Inflammatory macrophage (primary cell): ENCODE measurements at places on chromosomes 12 and 14.

DNA sequence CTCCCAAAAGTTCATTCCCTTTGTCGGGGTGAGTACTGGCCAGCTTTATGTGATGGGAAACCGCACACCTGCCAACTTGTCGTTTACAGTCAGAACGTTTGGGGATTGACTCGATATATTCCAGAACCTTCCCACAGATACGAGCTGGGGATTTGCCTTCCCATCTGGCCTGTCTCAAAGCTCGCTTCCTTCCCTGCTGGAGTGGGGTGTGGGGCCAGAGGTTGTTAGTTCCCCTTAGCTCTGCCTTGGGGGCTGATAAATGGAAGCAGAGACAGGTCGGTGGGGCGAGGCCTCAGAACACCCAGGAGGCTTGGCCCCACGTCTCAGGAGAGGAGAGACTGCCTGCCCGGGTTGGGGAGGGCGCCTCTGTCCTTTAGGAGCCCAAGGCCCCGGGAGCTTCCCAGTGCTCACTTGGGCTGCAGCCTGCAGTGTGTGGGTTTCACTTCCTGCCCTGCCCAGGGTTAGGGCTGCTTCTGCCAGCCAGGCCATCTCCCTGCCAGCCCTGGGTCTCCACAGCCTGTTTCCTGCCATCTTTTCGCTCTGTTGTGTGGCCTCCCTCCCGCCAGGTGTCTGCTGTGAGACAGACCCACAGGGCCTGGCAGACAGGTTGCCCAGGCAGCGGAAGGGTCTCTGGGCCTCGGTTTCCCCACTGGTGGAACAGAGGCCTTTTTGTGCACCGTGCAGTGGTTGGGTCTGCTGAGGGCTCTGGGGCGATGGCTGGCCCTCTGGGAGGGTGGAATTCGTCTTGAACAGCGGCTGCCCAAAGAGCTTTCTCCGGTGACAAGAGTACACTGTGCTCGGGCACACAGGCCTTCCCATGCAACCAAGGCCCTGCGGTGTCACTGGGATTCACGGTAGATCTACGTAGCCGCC, 8.1 kb upstream of the TEX22 start:
- peak; percentile 68 for DNase-seq

DNA sequence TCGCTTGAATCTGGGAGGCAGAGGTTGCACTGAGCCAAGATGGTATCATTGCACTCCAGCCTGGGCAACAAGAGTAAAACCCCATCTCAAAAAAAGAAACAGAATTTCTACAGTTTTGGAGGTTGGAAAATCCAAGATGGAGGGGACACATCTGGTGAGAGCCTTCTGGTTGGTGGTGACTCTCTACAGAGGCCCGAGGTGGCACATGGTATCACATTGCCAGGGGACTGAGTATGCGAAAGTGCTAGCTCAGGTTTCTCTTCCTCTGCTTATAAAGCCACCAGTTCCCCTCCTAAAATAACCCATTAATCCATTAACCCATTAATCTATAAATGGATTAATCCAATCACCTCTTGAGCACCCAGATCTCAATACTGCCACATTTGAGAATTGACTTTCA, 70.8 kb upstream of the DACT1 start:
- DNase-seq, result no peak

DNA sequence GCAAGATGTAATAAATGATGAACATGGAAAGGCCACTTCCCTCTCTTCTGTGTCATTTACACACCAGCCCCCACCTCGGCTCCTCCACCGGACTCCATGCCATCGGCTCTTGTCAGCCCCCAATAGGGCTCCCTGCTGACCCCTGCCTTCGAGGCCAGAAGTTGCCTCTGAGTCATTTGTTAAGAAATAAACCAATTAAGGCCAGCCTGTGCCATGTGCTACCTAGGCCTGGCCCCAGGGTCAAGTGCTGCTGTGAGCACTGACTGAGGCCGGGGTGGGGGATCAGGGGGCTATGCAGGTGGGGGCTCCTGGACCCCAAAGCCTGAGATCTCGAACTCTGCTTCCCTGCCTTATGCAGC, 53.2 kb downstream of the TESC start:
- peak; percentile 60 for DNase-seq

GRCh38 chr14:59739794-59740193, 130.8 kb downstream of the RTN1 start:
- peak; percentile 77 for DNase-seq

DNA sequence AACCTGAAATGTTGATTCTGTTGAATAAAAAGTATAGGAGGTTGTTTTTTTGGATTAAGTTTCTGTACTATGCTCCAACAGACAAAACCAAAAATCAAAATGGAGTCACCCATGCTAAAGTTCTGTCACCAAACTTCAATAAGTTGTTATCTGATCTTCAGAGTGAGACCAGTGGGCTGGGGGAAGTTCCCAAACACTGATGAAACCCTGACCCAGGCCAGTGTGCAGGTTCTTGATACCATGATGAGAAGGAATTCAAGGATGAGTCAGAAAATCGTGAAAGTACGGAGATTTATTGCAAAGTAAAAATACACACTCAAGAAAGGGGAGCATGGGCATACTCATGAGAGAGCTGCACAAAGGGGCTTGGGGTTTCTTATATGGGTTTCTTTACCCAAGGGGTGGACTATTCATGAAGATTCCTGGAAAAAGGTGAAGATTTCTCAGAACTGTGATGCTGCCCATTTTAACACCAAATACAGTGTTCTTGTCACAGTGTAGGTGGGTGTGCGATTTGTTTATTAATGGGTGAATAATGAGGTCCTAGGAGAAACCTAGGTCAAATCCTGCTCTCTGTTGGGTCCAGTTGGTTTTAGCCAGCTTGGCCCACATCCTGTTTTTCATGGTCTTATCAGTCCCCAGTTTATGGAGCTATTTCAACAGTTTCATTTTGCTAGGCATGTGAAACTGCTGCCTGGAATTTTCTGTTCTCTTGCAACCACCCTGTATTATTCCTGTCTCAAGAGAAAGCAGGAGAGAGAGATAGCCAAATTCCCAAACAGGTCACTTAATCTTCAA, 27.5 kb upstream of the DENND5B start:
- DNase-seq, result no peak

GRCh38 chr12:69238589-69239351, 599 bp upstream of the CPSF6 start:
- no peak for DNase-seq

DNA sequence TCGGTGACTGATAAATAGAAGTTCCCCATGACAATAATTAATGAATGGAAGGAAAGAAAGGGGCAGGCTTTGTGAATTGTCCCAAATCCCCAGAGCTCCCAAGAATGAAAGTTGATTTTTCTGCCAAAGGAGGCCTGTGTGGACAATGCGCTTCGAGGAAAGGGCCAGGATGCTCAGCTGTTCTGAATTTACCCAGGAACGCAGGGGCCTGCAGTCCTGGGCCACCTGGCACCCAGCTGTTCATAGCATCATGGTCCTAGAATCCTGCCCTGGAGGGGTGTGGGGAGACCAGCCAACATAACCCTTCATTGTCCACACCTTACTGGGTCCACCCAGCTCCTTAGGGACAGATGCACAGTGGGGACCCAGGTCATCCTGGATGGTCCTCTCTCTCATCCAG, 587.5 kb downstream of the BCL11B start:
- DNase-seq, result no peak

- DNase-seq, result no peak
Measured at GRCh38 chr14:104844306-104845032, 20.6 kb upstream of the CEP170B start.

DNA sequence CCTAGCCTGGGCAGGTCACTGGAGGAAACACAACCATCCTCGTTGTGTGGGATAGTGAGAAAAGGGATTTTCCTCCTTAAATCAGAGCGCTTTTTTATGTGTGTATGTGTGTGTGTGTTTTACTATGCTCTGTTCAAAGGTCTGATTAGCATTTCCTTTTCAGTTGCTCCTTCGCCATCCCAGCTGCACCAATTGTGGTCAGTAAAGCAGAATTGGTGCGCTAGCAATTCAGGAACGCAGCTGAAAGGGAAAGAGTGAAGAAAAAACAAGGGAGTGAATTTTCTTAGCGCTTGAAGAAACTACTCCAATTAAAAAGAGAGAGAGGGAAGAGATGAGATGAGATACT, 173.3 kb upstream of the PARP11 start:
- no peak for DNase-seq

DNA sequence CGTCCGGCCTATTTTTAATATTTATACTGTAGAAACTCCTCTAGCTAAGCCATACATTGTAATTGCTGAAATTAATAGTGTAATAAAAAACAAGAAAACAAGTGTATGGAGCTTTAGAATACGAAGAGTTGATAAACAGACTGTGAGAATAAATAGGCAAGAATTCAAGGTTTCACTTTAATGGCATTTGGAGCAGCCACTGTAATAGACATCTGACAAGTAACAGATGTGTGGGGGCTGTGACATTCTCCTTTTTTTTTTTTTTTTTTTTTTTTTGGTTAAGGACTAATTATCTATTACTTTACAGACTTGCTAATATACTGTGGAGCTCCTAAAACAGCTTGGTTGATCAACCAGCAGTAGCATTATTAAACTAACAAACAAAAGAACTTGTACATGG, 42.1 kb upstream of the CFAP54 start:
- DNase-seq, result no peak

GRCh38 chr12:10453156-10453555, at the start of gene KLRC1:
TSS of gene KLRC1 (minus strand) at chr12:10453377. CDS start at chr12:10451156, 2,221 bp downstream.
- DNase-seq, result no peak

GRCh38 chr14:92453691-92454090, 59.9 kb upstream of the RIN3 start:
- DNase-seq, result no peak

- DNase-seq, result no peak
Measured at GRCh38 chr14:53567236-53567780, 389.3 kb downstream of the BMP4 start.

DNA sequence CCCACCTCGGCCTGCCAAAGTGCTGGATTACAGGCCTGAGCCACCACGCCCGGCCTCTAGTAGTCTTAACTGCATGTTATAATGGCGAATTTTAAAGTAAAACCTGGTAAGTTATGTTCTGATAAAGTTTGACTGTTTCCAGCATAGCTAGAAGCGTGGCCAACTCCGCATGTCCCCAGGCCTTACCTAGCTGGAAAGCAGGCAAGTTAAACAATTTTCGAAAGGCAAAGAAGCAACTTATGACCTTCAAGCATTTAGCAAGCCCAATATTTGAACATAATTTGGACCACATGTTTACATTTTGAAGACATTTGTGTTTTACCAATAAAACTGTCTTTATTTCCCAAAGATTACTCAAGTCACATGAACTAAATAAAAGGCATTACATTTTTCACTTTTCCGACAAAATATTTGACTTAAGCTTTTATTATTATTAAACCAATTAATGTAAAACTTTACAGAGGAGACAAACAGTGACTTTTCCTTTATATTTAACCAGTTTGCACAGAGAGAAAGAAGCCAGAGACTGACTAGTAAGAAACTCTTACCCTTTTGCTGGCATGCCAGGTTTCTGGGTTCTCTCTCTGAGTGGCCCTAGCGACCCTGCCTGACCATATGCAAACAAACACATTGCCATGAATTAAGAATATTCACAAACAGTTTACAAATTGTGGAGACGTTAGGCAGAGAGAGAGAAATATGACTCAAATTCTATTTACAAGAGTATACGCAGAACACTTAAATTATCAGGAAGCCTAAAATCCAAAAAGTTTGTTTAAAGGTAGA, 106.3 kb downstream of the RIN3 start:
- no peak for DNase-seq

GRCh38 chr12:96206936-96207662, 12.9 kb downstream of the ELK3 start:
- DNase-seq, result no peak

- no peak for DNase-seq
Measured at GRCh38 chr12:52018433-52019112, 11.8 kb downstream of the TAMALIN start.

- DNase-seq, result no peak
Measured at GRCh38 chr12:104136577-104136976, 1.4 kb downstream of the NFYB start.

GRCh38 chr12:2679816-2680675, 114.7 kb upstream of the FKBP4 start:
- no peak for DNase-seq

DNA sequence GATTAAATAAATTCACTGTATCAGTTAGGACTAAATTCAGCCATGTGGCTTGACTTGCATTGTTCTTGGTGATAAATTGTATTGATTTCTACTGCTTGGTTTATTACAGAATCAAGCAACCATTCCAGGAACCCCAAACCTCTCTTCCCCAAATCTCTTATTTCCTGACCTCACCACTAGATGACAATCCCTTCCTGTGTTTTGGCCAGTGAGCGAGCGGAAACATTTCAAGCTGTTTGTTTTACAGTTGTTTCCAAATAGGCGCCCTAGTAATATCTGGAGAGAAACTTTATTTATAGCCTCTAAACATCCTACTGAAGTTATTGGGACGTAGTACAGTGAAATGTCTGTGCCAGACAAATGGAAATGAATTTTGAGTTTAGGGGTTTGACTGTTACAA, 161.1 kb downstream of the SNAPC1 start:
- no peak for DNase-seq

DNA sequence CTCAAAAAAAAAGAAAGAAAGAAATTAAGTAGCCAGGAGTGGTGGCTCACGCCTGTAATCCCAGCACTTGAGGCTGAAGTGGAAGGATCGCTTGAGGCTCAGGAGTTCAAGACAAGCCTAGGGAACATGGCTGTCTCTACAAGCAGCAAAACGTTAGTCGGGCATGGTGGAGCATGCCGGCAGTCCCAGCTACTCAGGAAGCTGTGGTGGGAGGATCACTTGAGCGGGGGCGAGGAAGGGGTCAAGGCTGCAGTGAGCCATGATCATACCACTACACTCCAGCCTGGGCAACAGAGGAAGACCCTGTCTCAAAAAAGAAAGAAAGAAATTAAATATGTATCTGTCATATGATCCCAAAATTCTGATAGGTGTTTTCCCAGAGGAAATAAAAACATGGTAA, 5.3 kb downstream of the RAD52 start:
- DNase-seq, result peak; percentile 16

GRCh38 chr12:89472508-89472907, 52.1 kb downstream of the GALNT4 start:
- no peak for DNase-seq

- DNase-seq, result peak; percentile 48
Measured at GRCh38 chr12:118052324-118053070, 8.5 kb downstream of the WSB2 start.

DNA sequence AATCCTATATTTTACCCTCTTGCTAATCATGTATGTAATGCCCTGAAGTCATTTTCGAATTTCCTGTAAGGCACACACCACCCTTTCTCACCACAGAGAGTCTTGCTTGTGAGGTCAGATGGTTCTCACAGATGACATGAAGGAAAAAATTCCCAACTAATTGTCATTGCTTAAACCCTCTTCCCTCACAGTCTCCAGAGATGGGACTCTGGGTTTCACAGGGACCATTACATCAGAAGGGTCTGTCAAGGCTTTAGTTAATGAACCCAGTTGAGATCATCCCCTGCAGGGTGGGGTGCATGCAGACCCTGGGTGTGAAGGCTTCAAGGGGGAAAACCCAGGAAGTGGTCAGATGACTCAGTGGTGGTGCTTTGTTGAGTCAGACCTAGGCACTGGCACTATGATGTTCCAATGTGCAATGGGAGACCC, 229.6 kb downstream of the BCAT1 start:
- peak; percentile 51 for DNase-seq

- no peak for DNase-seq
Measured at GRCh38 chr12:50051101-50051806, 6.1 kb upstream of the ASIC1 start.
